ENCODE measurements at places on chromosomes 12 and 14.

GRCh38 chr14:71550367-71550766, 381.9 kb upstream of the RGS6 start:
- no peak for DNase-seq

DNA sequence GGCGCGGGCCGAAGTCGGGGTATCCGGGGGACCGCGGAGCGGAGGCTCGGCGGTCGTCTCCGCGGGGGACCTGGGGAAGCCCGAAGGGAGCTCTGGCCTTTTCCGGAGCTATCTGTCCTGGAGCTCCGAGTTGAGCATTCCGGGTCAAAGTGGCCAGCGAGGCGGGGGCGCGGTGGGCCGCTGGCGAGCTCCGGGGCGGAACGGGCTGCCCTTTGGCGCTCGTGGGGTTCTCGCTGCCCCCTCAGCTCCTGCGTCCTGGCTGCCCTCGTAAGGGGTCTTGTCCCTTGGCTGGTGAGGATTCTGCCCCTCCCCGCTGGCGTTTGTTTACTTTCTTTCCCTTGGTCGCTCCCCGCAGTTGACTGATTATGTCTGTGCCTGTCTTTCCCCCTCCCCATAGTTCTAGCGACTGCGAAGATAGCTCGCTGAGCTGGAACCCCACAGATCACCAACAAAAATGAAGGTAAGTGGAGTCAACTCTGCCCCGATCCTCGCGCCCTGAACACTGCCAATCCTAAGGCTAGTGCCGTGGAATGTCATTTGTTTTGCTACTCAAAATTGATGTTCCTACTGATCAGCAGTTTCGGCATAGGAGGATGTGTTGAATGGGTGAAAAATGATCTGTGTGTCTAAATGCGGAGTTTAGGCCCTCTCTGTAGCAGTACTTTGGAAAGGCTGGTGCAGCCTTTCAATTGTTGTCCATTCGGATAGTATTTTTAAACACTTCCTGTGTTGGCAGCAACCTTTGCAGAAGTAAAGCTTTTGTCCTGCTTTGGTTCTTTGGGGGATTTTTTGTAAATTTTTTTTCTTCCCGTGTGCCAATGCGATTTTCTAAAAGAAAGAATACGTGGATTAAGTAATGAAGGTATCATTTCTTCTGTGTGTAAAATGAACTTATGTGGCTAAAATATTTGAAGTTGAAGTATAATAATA, 1.3 kb downstream of the ARID4A start:
- peak; percentile 51 for DNase-seq

- DNase-seq: no peak
Measured at GRCh38 chr12:50690925-50691324, 73.0 kb upstream of the ATF1 start.

DNA sequence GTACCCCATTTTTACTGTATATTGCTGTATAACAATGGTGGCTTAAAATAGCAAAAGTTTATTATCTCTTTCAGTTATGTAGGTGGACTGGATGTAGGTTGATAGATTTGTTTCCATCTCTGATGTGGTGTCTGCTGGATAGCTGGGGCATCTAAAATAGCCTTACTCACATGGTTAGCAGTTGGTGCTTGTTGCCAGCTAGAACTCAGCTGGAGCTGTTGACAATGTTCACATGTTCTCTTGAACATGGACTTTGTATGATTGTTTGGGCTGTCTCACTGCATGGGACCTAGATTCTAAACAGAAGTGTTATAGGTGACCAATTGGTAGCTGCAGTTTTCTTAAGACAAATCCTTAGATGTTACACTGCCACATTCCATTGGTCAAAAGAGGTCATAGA, 126.9 kb downstream of the GPHN start:
- no peak for DNase-seq

GRCh38 chr12:6753772-6754356, 923 bp upstream of the MLF2 start:
- DNase-seq: no peak

GRCh38 chr14:82445810-82446570, 912.3 kb upstream of the SEL1L start:
- no peak for DNase-seq

DNA sequence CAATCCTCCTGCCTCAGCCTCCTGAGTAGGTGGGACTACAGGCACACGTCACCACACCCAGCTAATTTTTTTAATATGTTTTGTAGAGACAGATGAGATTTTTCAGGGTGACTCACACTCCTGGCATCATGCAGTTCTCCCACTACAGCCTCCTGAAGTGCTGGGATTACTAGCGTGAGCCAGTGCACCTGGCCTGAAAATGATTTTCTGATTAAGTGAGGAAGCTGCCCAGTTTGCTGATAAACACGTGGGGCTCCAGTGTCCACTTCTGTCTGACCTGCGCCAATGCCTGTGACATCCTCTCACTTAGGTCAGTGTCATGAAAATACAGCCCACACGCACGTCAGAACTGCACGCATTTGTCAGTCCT, 37.0 kb upstream of the SFSWAP start:
- DNase-seq: peak; percentile 41

DNA sequence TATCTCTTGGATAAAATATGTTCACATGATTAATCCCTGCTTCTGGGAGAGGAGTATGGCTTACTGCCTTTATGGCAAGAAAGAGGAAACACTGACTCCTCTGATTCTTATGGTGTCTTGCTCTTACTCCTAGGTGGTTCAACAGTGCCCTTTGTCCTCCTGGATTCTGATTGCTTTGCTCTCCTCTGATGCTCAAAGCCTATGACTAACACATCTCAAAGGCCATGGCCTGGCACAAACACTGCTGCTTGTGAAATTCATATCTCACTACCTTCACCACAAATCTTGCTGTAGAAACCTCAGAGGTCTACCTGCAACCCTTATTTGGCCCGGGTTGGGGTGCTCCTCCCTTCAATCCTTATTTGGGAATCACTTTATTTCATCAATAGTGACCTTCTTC, 217.2 kb downstream of the C12orf50 start:
- no peak for DNase-seq

DNA sequence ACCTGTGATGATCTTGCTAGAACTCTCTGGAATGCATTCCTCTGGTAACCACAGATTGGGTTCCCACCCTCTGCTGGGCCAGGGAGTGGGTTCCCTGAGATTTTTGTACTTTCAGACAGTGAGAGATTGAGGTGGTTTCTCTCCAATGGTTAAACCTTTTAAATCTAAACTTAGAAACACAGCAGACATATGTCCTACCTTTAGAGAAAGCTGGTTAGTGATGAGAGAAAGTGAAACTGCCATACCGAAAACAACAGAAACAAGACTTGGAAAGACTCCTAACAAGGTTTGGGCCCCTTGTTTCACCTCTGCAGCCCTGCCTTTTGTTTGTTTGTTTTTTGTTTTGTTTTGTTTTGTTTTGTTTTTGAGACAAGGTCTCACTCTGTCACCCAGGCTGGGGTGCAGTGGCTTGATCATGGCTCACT, 9.7 kb upstream of the SGPP1 start:
- DNase-seq: no peak
